ENCODE measurements at places on chromosomes 6 and 20. TPM values are rescaled to one million over a fixed set of nuclear protein-coding genes. Genes with fewer than 3 reads are reported as not detected.

The NCOA7 gene
- total RNA-seq, result 21.8 TPM

The AIF1 gene
- 0.33 TPM for total RNA-seq

The PXT1 gene
- not detected for total RNA-seq

The TMC2 gene
- not detected for total RNA-seq

The EFHC1 gene
- 20.5 TPM for total RNA-seq

The MYMX gene
- not detected for total RNA-seq

The GCNT2 gene
- total RNA-seq, result 7.3 TPM

The EIF2S2 gene
- 132 TPM for total RNA-seq

The BTNL2 gene
- total RNA-seq, result not detected

The EYA2 gene
- not detected for total RNA-seq

The LRP11 gene
- 37.9 TPM for total RNA-seq

The DPPA5 gene
- total RNA-seq, result not detected

The RNF144B gene
- 13.2 TPM for total RNA-seq

The C20orf144 gene
- total RNA-seq, result not detected

The DLL1 gene
- total RNA-seq, result 4.2 TPM

The CDC5L gene
- 22.9 TPM for total RNA-seq

The SLC22A2 gene
- not detected for total RNA-seq

The CLPSL2 gene
- total RNA-seq, result not detected

The ZGPAT gene
- 39.8 TPM for total RNA-seq

The MDFI gene
- 99.6 TPM for total RNA-seq
